ENCODE measurements at places on chromosomes 6 and 20.

- DNase-seq = peak; percentile 73
Measured at GRCh38 chr6:43123461-43124314, 47.4 kb upstream of the SRF start.

DNA sequence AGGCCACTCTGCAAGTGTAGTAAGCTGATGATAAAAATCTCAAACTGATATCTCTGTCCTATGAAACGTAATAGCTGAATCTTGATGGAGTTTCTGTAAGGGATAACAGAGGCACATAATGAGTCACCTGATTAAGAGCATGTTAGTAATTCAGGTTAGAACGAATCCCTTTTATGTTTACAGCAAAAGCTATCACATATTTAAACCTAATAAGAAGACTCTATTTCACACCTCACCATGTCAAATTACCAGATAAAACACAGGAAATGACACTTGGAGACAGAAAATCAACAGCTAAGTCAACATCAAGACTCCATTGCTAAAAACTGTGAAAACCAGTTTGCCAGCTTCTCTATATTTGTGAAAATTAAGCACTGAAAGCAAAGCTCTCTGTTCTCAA, 11.8 kb downstream of the CST7 start:
- DNase-seq = no peak

DNA sequence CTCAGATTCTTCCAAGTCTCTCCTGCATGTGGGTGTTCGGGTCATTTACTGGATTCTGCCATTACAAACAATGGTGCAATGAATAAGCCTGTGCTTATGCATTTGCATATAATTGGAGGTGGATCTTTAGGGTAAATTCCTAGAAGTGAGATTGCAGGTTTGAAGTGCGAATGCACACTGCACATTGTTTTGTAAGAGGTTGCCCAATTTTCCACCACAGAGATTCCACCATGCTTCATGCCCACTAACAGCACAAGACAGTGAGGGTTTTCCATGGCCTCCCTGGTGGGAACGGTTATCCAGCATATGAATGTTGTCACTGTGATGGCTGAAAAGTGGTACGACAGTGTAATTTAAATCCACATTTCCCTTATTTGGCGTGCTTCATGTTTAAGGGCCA, 178.8 kb upstream of the PMEPA1 start:
- no peak for DNase-seq

DNA sequence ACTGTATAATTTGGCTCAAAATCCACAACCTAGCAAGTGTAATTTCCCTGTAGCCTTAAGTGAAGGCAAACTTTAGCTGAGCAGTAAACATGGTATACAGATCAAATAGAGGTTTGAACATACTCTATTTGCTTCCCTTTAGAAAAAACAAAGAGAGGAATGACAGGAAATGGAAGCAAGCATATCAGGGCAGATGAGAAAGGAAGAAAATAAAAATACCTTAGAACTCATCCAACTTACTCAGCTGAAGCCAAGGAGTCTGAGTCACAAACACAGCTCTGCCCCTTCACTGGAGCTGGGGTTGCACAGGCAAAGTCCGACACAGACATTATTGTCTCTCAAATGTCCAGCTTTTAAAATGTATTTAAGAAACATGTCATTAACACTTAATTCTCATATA, 379.9 kb upstream of the IRAK1BP1 start:
- no peak for DNase-seq

GRCh38 chr6:140921366-140922226, 1211.1 kb upstream of the GJE1 start:
- no peak for DNase-seq

- no peak for DNase-seq
Measured at GRCh38 chr20:20095114-20095872, 43.0 kb downstream of the CFAP61 start.

DNA sequence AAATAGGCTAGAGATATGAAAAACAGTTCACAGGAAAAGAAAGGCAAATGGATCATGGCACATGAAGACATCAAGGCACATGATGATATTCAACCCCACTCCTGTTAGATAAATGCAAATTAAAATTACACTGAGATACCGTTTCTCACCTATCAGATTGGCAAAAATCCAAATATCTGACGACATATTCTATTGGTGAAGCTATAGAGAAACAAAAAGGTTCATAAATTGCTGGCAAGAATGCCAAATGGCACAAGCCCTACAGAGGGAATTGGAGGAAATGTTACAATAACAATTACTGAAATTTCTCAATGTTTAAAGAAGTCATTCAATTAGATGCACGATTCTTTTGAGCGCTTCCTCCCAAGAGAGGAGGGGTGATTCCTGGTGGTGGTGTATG, 45.3 kb upstream of the DSN1 start:
- DNase-seq = no peak

DNA sequence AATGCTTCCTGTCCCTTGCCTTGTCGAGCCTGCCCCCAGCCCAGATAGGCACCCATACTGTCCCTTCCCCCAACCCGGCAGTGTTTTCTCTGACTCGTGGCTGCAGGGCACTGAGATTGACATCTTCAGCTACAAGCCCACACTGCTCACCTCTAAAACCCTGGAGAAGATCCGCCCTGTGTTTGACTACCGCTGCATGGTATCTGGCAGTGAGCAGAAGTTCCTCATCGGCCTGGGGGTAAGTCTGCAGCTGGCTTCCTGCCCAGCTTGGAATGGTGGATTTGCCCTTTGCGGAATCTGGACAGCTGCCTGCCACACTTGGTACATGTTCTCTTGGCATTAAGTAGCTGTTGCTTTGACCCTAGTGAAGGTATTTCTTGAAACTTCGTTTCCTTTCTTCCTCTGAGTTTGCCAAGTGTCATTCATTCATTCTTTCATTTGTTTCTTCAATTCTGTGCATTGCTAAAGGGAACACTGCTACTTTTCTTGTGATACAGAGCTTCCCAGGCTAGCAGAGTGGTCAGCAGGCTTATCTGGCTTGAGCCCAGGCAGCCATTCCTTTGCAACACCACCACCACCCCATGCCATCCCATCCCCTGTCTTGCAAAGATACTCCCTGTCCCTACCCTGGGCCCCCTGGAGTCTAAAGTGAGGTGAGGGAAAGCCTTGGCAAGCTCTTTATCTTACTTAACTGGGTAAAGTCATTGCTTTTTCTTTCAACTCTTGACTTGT, 26.2 kb downstream of the CCDC167 start:
- no peak for DNase-seq

DNA sequence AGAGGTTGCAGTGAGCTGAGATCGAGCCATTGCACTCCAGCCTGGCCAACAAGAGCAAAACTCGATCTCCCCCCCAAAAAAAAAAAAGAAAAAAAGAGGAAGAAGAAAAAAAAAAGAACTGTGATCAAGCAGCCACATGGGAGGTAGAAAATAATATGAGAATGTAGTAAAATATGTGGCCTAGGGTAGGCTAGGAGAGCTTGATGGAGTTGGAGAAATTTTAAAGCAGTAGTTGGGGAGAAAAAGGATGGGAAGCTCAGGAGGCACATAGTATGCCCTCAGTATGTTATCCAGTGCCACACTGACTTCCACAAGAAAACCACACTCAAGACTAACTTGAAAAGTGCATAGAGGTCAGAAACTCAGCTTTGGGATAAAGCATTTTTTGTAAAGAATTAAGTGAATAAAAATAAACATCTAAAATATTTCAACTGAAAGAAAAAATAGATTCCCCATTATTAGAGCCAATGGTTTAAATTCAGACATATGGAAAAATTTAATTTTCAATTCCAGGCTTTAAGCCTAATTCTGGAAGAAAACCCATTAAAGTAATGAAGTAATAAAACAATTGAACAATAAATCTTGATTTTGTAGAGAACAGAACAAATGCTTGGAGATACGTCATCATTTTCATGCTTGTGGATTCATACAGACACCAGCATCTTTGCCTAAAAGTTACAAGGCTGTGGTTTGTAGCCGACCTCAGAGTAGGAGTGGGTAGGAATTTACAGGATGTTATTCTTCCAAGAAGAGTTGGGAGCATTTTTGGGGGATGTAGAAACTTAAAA, 34.7 kb downstream of the PLEKHG1 start:
- no peak for DNase-seq

Measured in posterior vena cava (tissue), 2 donors.